HAP-1 (cell line): ENCODE measurements at places on chromosomes 1 and 21.

DNA sequence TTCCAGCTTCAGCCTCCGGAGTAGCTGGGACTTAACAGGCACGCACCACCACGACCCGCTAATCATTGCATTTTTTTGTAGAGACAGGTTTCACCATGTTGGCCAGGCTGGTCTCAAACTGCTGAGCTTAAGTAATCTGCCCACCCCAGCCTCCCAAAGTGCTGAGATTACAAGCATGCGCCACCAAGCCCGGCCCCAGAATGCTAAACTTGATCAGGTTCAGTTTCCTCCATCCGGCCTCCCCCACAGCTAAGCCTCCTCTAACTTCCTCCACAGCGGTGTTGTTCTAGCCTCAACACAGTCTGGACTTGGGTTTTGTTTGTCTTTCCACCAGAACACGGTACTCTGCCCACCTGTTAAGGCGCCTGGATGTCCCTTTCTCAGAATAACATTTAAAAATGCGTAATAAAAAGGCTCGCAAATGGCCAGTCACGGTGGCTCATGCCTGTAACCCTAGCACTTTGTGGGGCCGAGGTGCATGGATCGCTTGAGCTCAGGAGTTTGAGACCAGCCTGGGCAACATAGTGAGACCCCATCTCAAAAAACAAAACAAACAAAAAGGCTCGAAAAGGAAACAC is 2.4 kb downstream of the PARP1 start:
- DNase-seq: peak; percentile 46

DNA sequence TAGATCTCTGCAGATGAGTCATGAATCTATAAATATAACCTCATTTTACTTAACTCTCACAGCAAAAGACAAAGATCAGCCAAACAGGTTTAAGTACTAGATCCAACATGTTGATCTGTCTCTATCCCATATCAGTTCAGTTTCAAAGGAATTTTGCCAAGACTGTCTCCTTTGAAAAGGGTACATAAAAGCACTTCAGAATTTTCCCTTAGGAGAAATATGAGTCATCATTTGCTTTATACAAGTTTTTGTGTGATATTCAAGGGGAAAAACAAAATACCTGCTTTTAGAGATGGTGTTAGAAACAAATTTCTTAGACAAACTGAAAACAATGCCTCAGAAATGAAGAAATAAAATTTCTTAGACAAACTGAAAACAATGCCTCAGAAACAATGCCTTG is 73.5 kb upstream of the LRRC7 start:
- no peak for DNase-seq

- no peak for DNase-seq
Observed at GRCh38 chr1:215987092-215987875, 420.2 kb downstream of the KCTD3 start.

DNA sequence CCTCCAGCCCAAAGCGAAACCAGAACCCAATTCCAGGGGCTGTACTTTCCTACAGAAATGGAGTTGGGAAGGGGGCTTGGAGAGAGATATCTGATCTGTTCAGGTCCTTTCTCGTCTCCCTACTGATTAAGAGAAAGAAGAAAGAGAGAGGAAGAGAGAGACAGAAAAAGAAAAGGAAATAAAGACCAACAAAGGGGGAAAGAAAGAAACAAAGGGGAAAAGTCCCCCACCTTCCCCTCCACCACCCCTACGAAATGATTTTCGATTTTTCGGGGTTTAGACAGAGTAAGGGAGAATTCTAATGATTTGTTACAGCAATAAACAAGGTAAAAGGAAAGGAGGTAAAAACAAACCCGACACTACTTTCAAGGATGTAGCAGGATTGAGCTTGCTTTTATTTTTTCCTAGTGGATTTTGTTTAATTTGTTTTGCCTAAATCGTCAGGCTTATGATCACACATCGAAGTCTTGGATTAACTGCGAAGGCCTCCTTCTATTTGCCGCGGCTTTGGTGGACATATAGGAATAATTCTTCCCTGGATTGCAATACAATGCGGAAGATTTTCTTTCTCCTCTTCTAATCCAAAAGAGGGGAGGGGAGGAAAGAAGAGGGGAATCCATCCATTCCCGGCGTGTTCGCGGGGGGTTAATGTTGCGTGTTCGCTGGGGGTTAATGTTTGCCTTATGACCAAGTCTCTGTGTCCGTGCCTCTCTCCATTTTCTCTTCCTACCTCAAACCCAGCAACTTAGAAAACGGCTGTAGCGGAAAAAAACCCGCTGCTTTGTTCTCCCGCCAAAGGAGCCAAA is 1.9 kb downstream of the TAL1 start:
- no peak for DNase-seq

DNA sequence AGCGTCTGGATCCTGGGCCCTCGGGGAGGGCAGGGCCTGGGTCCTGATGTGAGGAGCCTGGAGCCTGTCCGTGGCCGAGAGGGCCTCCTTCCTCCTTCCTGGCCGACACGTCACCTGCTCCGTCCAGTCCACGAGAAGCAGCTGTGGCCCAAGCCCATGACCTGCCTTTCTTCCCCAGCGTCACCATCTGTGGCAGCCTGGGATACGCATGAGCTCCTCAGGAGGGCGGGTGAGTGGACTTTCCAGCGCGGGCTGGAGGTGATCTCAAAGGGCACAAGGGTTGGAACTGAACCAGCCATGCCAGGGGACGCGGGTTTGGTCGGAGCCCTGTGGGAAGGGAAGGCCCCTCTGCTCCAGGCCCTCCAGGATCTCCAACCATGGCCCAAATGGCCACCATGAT is 90.4 kb downstream of the DHRS3 start:
- no peak for DNase-seq

- DNase-seq: no peak
Observed at GRCh38 chr1:153942766-153943549, 3.6 kb downstream of the DENND4B start.

DNA sequence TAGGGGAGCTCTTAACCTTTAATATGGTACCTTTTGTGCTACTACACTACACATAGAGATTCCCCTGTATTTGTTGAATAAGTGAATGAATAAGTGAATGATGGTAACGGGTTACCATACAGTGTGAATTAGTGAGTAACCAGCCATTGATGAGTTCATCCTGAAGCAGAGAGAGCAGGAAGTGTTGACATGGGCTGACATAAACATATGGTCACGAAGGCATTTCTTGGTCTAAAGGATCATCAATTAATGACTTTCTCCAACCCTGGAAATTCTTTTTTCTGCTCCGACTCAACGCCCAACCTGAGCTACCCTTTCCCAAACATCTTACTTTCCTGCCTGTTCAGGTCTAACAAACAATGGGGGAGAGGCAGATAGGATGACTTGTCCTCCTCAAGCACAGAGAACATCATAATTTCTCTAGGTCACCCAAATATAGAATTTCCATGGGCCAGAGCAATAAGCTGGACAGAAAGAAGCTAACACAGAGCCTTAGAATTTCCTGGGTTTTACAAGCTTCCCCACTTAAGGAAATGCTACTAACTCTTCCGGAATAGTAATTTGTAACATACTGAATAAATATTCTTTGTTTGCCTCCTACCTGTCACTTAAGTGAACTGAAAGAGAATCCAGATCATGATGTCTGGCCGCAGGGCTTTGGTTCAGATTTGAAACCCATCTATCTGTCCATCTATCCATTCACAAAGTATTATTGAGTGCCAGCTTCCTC is 114.7 kb upstream of the NGF start:
- no peak for DNase-seq

DNA sequence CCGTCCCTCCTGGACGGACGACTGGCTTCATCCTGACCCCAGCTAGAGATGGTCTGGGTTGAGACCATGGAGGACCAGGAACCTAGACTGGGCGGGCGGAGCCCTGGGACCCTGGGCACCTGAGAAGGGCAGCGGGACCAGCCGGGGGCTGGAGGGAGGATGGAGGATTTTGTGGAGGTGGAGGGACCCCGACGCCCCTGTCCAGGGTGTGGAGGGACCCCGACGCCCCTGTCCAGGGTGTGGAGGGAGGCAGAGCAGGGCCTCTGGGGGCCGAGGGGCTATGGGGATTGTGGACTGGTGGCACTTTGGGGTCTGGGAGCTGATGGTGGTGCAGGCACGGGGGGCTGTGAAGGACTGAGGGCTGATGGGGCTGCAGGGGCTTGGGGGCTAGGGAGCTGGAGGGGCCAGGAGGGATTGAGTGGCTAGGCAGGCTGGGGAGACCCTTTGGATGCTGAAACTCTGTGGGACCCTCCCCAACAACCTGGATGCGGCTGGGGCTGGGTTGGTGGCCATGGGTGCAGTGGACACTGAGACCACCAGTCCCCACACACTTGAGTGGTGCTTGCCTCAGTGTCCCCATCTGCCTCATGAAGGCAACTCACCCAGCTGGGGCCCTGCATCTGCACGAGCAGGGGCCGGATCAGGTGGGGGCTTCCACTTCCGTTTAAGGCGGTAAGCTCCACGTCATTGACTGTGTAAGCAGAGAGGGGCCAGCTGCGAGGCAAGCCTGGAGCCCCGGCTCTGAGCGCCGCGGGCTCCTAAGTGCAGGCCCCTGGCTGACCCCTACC is 7.4 kb downstream of the GJC2 start:
- DNase-seq: no peak

- peak; percentile 21 for DNase-seq
Observed at GRCh38 chr1:147171399-147172167, 687 bp downstream of the PRKAB2 start.

DNA sequence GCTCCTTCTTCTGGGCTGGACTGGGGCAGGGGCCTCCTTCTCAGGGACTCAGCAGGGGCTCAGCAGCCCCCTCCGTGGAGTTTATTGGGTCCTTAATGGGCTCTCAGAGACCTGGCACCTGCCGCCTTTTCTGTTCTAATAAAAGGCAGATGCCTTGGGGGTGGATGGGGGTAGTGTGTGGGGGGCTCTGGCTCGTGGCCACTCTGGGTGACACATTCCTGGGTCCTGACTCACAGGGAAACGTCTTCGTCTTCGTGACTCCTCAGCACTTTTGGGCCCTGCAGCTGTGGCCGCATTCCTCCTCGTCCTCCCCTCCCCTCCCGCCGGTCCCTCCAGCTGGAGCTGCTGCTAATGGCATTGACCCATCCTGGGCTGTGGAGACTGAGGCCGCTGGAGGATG is 107.8 kb upstream of the WNT4 start:
- DNase-seq: no peak

DNA sequence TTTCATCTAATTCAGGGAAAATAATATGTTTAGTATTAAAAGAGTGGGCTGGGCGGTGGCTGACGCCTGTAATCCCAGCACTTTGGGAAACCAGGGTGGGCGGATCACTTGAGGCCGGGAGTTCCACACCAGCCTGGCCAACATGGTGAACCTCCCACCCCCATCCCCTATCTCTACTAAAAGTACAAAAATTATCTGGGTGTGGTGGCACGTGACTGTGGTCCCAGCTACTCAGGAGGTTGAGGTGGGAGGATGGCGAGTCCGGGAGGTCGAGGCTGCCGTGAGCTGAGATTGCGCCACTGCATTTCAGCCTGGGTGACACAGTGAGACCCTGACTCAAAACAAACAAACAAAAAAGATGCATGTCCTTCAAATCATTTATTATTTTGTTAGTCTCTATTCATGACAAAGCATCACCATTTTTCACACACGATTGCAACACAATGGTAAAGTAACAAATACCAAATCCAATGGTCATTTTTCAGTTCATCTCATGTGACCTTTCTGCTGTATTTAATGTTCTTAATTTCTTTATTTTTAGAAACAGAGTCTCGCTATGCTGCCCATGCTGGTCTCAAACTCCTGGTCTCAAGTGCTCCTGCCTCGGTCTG is 1.0 kb downstream of the MSH4 start:
- DNase-seq: no peak

DNA sequence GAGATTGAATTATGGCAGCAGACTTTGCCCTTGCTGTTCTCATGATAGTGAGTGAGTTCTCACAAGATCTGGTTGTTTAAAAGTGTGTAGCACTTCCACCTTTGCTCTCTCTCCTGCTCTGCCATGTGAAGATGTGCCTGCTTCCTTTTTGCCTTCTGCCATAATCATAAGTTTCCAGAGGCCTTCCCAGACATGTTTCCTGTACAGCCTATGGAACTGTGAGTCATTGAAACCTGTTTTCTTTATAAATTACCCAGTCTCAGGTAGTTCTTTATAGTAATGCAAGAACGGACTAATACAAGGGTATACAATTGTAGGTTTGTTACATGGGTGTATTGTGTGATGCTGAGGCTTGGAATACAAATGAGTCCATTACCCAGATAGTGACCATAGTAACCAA is 4.2 kb downstream of the SPRR1B start:
- DNase-seq: no peak

DNA sequence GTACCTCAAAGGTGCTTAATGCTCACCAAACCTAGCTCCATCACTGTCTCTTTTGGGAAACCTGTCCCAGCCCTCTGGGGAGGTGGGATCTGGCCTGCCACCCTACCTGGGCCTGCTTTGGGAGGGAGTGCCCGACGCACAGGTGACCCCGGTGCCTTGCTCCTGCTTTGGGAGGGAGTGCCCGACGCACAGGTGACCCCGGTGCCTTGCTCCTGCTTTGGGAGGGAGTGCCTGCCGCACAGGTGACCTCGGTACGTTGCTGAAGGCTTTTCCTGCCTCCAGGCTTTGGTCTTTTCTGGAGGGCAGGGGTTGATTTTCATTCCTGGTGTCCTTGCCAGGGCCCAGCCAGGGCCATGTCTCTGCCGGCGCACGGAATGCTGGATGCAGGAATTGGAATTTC is 25.2 kb upstream of the C1orf174 start:
- no peak for DNase-seq

- DNase-seq: no peak
Observed at GRCh38 chr1:110859062-110859461, 13.9 kb upstream of the CD53 start.

DNA sequence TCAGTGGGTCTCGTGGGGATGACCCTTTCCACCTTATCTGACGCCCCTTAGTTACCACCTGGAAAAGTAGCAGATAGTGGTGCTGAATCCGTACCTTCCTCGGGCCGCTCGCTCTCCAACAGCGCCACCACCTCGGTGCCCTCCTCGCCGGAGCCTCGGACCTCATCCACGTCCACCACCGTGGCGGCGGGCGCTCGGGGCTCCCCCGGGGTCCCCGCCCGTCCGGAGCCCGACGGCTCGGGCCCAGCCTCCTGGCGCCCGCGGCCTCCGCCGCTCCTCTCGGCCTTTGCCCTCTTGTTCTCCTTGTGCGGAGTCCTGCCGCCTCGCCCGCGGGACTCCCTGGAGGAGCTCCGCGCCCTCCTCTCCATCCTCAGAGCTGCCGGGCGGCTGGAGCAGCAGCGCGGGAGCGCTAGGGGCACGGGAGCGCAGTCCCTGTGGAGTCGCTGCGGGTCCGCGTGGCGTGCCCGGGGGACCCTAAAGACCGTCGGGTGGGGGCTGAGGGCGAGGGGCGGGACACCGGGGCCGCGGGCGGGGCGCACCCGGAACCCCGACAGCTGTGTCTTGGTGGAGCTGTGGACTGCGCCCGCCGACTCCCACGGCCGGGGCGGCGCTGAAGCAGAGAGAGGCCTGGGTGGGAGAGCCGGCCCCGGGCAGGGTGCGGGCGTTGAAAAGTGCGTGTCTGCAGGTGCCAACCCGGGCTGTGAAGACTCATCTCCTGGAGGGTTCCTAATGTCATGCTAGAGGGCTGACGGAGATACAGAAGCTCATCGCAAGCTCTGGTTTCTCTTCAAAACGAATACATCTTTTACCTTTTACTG is at the start of gene NPHS2:
Gene NPHS2 (minus strand): TSS at position 452 of the 818 bp plus-strand sequence. CDS start 84 bp downstream, at position 368.
- DNase-seq: no peak
